ENCODE measurements at places on chromosomes 1 and 21.
A peak's percentile ranks its signal among the peaks of the same experiment; 100 is the strongest.

- peak; percentile 74 for DNase-seq
Measured at GRCh38 chr1:84603941-84604830, 29.9 kb upstream of the CTBS start.

DNA sequence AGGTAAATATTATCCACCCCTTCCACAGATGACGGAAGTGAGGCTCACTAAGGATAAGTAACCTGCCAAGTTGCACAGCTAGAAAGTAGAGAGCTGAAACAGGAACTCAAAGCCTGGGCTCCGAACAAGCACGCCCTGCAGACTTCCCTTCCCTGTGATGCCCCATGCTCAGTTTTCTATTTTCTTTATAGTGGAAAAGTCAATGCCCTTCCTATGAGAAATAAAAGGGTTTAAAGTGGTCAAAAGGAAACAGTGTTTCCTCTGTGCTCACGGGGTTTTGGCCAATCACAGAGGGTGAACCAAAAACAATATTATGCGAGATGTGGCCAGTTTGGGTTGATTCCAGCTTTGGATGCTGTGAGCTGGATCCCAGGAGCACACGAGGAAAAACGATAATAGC is 44.5 kb downstream of the DDR2 start:
- DNase-seq = no peak

GRCh38 chr1:211577819-211578639 is 932 bp downstream of the SLC30A1 start:
- DNase-seq = peak; percentile 96

- DNase-seq = no peak
Measured at GRCh38 chr1:33610391-33610790, 137.9 kb downstream of the ZSCAN20 start.

- DNase-seq = no peak
Measured at GRCh38 chr1:204240233-204240632, 26.4 kb upstream of the GOLT1A start.

DNA sequence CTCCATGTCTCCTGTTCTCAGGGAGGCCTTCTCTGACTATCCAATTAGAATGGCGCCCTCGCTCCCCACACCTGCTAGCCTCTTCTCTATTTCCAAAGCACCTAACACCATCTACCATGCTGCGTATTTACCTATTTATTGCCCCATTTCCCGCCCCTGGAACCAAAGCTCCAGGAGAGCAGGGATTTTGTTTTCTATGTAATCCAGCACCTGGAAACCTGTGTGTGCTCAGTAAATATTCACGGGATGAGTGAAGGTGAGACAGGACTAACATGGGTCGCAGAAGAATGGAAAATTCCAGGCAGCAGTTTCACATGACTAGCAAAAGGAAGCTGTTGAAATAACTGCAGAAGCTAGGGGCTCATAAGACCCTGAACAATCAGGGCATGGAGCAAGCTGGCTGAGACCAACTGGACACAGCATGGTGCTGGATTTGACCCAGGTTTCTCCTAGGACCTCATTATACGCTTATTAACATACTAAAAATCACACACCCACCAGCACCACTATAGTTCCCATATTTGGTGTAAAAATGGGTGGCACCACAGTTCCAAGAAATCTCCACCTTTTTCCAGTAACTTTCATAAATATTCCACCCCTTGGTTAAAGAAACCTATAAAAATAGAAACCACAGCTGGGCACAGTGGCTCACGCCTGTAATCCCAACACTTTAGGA is 15.1 kb upstream of the TENT5B start:
- no peak for DNase-seq

DNA sequence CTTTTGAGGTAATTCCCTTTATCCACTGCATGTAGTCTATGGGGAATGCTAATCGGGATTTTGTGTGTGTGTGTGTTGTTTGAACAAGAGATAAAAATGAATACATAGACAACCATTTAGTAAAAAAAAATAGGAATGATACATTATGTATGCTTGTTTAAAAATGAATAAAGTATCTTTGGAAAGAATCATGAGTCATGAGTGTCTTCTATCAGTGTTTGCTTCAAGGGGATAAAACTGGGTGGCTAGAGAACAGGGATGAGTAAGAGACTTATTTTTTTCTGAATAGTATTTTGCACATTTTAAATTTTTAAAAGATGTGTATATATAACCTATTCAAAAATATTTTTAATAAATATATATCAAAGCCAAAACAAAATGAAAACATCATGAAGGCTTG is 839.4 kb upstream of the ADGRL4 start:
- no peak for DNase-seq

GRCh38 chr1:93177991-93178390 is 2.2 kb downstream of the TMED5 start:
- no peak for DNase-seq

GRCh38 chr1:109864047-109864822 is 46.4 kb upstream of the CSF1 start:
- DNase-seq = no peak

DNA sequence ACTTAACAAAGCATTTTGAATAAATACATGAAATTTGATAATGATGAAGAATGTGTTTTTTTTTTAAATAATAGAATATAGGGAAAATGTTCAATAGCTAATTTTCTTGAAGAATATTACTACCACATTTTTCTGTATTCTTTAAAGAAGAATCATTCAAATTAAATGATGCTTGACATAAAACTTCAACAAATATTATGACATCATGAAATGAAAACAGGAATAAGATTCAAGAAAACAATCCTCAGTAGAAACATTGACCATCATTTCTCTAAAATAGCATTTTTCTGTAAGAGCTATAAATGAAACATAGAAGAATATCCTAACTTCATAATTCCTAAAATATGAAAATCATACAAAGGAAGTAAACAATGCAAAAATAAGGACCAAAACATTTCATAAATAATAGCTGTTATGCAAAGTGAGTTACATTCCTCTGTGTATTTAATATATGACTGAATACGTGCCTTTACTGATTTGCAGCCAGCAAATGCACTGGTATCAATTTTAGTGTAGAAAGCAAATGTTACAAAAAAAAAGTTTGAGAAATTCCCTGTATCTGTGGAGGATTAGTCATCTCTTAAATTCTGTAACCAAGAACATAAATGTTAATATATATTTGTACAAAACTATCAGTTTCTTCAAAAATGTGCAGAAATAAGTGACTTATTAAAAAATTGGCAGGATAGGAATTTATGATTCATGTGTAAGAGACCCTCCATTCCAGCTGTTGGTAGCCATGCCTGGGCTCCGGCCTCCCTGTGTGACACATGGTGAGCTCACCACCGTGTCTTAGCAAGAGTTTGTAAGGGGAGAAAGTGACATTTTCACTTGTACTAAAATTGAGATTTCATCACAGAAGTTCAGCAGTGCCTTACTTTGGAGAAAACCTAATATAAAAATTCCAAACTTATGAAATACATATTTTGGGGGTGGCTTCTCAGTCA is 15.0 kb upstream of the PTPN14 start:
- DNase-seq = no peak

GRCh38 chr1:224124220-224124619 is 10.3 kb downstream of the FBXO28 start:
- no peak for DNase-seq

- peak; percentile 32 for DNase-seq
Measured at GRCh38 chr1:33624261-33624990, 152.0 kb downstream of the ZSCAN20 start.

All from endodermal cell (in vitro differentiated cells).